H7 (cell line): ENCODE measurements at places on chromosomes 2 and 18. TPM values are rescaled to one million over a fixed set of nuclear protein-coding genes. Genes with fewer than 3 reads are reported as not detected.

NRP2 gene
- 89.1 and 92.4 TPM in 2 replicates for total RNA-seq

ITGB6 gene
- not detected in 2 replicates for total RNA-seq

DNA sequence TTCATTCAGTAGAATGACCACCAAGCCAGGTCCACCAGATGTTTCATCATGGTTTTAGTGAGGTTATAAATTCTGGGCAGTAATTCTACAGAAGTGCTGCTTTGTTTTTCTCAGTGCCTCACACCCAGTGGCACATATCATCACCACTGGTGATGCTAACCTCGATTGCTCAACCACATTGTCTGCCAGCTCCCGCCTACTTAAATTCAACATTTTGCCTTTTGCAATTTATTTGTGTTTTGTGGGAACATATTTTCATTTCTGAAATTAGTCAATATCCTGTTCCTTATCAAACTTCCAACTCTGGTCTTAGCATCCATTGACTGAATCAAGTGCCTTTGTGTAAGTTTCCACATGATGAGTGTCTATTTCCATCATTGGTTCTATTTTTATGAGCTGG lies 62.3 kb upstream of the TMEM178A start:
- DNase-seq = no peak

GRCh38 chr2:36789181-36789804 lies 92.8 kb downstream of the VIT start:
- DNase-seq = no peak

GRCh38 chr2:138205281-138205680 lies 241.0 kb downstream of the HNMT start:
- no peak for DNase-seq

- DNase-seq = peak; percentile 16
Observed at GRCh38 chr2:66481100-66481549, 46.2 kb downstream of the MEIS1 start.

ARL5A gene
- total RNA-seq = 66.4 and 101 TPM in 2 replicates

TEKT4 gene
- total RNA-seq = not detected in 2 replicates

DNA sequence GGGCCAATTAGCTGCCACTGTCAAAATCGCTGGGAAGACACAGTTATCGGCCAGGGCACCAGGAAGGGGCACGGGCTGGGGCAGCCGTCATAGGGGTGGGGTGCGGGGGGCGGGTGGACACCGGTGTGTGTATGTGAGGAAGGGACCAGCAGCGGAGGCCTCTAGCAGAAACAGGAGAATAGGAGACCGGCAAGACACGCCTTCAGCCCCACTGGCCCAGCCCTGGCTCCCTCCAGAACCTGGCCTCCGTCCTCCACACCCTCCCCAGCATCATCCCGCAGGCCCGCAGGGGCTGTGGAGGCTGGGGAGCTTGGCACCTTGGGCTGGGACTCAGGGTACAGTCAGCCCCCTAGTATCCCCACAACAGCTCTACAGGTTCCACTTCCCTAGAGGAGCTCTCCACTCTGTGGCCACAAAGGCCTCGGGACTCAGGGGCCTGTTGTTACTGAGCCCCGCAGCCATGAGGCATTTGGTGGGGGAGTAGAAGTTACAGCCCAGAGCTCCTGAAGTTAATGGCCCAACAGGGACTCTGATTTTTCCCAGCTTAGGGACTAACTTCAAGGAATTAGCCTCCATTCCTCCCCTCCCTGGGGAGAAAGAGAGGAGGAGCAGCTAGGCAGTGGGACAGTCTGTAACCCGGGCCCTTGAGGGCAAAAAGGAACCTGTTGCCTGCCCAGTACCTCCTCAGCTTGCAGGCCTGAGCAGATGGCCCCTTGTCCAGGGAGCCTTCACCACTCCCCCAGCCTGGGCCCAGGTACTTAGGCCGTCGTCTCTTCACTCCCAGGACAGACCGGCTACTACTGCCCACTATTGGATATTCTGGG lies 19.9 kb downstream of the SH2D6 start:
- DNase-seq = peak; percentile 76

CXCR1 gene
- total RNA-seq = not detected in 2 replicates

GRCh38 chr2:513981-514706 lies 163.1 kb downstream of the TMEM18 start:
- no peak for DNase-seq

- DNase-seq = no peak
Observed at GRCh38 chr2:8234253-8234652, 447.6 kb upstream of the ID2 start.

GRCh38 chr2:80164375-80164774 lies 140.2 kb downstream of the LRRTM1 start:
- no peak for DNase-seq

DNA sequence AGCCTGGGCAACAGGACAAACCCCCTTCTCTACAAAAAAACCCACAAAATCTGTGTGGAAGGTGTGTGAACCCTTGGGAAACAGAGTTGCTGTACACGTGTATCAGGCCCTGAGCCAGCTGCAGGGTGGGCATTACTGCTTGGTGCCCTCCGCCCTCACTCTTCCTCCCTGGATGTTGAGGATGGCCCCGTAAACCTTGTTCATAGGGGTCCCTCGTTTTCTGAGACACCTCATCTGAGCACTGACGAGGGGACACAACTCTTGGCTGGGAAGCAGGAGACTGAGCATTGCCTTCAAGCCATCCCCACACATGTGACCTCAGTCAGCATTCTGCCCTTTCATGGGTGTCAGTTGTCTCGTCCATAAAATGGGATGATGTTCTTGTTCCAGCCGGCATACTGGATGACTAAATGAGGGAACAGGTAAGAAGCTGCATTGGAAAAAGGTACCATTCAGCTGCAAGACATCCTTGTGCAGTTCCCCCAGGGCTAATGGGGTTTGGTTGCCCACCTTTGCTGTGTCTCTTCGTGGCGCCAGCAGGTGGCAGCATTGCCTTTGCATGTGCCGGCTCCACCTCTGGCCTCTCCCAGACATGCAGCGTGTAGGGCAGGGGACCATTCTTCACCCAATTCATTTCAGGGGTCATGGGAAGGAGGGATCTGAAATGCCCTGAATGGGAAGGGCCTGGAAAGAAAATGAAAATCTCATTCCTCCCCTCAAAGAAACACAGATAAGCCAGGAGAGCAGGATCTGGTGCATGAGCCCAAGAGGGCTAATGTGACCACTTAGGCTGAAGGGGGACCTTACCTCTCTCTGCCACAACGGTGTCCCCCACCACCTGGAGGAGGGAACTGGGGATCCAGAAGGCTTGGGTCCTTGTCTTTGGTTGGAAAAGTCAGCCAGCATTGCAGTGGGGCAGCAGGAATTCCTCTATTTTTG lies 36.4 kb upstream of the HAAO start:
- peak; percentile 93 for DNase-seq

COL3A1 gene
- total RNA-seq = not detected in 2 replicates

GRCh38 chr2:1929962-1930361 lies 185.6 kb upstream of the PXDN start:
- no peak for DNase-seq

ACKR3 gene
- total RNA-seq = 3.8 and 13.2 TPM in 2 replicates

GRCh38 chr18:47284721-47285395 lies 33.4 kb upstream of the SKOR2 start:
- no peak for DNase-seq

CXCR4 gene
- 9.6 and 62.1 TPM in 2 replicates for total RNA-seq

DNA sequence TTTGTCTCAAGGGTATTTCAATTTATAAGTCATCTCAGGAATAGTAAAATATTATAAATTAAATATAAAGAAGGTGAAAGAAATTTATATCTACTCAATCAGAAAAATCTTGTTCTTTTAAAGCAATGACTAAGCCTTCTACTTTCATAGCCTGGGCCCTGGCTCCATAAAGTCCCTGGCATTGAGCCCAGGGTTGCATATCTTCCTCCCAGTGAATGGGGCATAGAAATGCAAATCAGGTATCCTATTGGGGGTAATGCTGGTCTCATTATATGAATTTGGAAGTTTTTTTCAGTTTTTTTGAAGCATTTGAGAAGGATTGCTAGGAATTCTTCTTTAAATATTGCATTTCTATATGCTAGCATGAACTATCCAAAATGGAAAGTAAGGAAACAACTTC lies 73.9 kb upstream of the MC2R start:
- DNase-seq = peak; percentile 35

ACVR1C gene
- 0.14 and 1.0 TPM in 2 replicates for total RNA-seq

GRCh38 chr2:208366215-208367127 lies 40.1 kb upstream of the PTH2R start:
- no peak for DNase-seq

KCNE4 gene
- total RNA-seq = not detected in 2 replicates

DNA sequence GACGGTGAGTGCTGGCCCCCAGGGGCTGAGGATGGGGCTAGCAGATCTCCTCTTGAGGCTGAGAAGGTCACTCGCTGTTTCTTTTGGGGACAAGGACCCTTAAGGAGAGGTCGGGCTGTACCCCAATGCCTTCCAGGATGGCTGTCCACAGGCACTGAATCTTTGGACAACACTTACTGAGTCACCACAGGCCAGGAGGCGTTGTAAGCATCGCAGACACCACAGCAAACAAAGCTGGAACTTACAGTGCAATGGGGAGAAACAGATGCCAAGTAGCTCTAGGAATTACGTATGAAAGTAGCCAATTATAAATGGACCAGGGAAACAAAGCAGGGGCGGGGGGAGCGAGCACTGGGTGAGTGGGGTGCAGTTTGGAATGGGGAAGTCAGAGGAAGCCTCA lies 219.8 kb downstream of the GLI2 start:
- DNase-seq = no peak

- no peak for DNase-seq
Observed at GRCh38 chr18:59733421-59733820, 36.2 kb upstream of the CCBE1 start.

CLK1 gene
- 14.7 and 36.0 TPM in 2 replicates for total RNA-seq

- no peak for DNase-seq
Observed at GRCh38 chr2:154710685-154711084, 12.2 kb downstream of the KCNJ3 start.

FHL2 gene
- total RNA-seq = 20.0 and 20.4 TPM in 2 replicates

GRCh38 chr2:218659258-218659987 lies at the start of the genes BCS1L and ZNF142:
Gene BCS1L, plus strand, starts transcription at chr2:218659683. Its CDS starts 1,305 bp downstream, at chr2:218660988.
Gene ZNF142, minus strand, starts transcription at chr2:218659623. Its CDS starts 3,194 bp downstream, at chr2:218656429.
- peak; percentile 96 for DNase-seq

DNA sequence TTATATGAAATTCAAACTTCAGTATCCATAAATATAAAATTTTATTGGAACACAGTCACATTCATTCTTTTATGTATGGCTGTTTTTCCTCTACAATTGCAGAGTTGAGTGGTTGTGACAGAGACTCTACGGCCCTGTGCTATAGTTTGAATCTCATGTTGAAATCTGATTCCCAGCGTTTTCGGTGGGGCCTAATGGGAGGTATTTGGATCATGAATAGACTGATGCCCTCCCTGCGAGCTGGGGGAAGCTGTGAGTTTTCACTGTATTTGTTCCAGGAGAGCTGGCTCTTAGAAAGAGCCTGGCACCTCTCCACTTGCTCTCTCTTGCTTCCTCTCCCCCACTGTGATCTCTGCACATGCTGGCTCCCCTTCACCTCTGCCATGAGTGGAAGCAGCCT lies 1.7 kb downstream of the PFN4 start:
- DNase-seq = peak; percentile 49

DNA sequence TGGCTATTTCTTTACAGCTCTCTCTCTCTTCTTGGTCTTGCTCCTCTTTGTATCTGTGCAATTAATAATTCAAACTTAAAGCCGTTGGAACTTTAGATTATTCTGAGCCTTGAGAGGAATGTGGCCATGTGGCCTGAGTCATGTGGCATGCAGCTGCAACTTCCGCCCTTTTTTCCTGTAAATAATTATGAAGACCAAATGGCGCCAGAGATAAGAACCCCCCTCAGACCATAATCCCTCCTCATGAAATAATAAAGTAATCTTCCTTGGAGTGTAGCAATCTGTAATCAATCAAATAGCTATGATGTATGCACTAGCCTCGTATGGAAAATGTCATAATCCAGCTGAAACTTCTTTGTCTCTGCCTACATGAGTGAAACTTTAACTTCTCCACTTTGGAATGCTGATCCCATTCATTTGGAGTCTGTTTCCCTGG lies 13.5 kb upstream of the TWSG1 start:
- no peak for DNase-seq

LMAN2L gene
- 20.8 and 22.5 TPM in 2 replicates for total RNA-seq

DNA sequence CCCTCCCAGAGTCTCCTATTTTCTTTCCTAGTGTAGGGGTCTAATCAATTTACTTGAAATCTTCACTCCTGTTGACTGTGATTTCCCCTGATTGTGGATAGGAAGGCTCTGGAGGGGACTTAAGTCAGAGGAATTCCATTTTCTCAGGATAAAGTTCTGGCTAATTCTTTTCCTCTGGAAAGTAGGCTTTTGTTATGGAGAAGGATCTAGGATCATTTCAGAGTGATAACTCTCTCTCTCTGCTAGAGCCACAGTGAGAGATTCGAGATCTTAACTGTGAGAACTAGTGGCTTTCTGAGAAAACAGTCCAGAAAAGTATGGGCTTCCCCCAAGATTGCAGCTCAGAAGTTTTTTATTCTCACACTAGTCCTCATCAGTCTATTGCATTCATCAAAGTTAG lies 163.9 kb upstream of the TFPI start:
- no peak for DNase-seq

STPG4 gene
- total RNA-seq = not detected in 2 replicates

VIT gene
- 0.52 TPM in 1 of 2 replicates, not detected in the other for total RNA-seq

- DNase-seq = no peak
Observed at GRCh38 chr2:163133602-163134001, 295.0 kb upstream of the KCNH7 start.

GAL3ST2 gene
- total RNA-seq = 0.14 TPM in 1 of 2 replicates, not detected in the other

GRCh38 chr18:59921384-59921891 lies 21.6 kb downstream of the PMAIP1 start:
- no peak for DNase-seq

CD207 gene
- total RNA-seq = not detected in 2 replicates

GRCh38 chr2:138023298-138023697 lies 59.0 kb downstream of the HNMT start:
- no peak for DNase-seq

DNA sequence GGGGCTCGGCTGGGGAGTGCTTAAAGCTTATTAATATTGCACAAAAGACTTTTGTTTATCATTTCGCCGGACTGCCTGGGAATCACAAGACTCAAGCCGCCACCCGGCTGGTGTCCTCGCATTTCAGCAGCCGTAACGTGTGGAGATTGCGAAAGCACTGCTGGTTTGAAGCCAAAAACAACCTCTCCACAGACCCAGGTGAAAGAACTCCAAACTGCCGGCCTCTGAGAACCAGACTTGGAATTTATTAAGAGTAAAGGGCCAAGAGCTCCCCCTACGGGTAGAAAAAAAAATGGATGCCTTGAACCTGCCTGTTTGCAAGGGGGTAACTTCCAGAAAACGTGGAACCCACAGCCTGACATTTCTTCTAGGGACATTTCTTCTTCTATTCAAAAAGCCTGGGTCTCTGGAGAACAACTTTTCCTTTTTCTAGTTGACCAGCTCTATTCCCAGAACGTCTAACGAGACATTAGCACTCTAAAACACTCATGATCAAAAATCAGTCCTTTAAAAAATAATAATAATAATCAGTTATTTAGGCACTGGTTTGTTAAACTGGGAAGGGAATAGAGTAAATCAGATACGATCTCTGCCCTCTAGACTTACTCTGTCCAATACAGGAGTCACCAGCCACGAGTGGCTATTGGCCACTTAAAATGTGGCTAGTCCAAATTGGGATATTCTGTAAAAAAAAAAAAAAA lies 216.3 kb downstream of the C1D start:
- DNase-seq = peak; percentile 55

DSG1 gene
- 0.14 TPM in 1 of 2 replicates, not detected in the other for total RNA-seq
